ENCODE measurements at places on chromosomes 7 and 10.
A peak's percentile ranks its signal among the peaks of the same experiment; 100 is the strongest.

DNA sequence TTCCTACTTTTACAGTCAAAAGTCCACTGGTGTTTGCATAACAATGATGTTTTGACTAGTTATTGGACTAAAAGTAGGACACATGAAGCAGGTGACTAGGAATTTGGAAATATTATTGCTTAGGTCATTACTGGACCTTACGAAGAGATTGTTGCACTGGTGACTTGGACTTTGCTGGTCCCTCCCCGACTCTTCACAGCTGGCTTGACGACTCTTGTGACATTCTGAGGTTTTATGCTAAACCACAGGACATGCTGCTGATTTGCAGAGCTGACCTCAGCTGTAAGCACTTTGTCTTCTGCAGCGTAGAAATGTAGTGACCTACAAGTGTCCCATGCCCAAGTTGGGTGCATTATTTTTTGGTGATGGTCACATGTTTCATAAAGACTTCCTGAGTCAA is 21.9 kb downstream of the PCBD1 start:
- DNase-seq, result no peak

DNA sequence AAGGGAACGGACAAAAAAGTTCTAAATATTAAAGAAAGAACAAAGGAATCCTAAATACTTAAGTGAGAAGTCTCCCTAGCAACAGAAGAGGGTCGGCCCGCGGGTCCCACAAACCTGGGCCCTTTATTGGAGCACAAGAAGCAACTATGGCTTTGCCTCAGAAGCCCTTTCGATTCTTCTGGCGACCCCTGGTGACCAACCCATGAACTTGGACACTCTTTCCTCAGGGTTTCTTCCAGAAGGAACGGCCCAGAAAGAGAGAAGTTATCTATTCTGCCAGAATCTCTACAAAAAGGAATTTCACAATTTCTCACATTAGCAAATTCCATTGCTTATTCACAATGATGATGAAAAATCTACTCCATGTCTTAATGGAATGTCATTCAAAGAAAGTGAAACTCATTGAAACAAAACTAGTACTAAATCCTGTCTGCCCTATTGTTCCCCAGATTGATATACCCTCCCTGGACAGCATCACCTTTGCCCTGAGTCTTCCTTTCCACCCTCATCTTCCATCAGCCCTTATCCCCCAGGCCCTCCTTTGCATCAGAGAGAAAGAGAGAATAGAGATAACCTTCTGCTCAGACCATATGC is 43.7 kb downstream of the CPVL start:
- DNase-seq, result peak; percentile 25

- no peak for DNase-seq
Measured at GRCh38 chr7:73901231-73901822, 40.4 kb downstream of the TMEM270 start.

DNA sequence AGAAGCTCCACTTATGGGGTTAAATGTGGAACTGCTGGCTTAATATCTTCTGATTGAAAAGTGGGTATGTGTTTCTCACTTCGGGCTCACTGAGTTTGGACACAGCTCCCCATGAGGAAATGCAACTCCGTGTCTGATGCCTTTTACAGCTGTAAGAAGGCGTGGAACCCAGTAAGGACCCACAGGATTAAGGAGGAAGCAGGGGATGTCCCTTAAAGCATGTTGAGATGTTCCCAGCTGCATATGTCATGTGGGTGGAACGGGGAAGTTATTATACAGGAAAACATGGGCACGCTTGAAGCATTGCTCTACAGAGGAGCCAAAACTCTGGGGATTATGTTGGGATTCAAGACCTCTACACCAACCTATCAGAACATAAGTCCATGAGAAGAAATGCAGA is 224.4 kb downstream of the NEBL start:
- no peak for DNase-seq

GRCh38 chr10:93603023-93603422 is 2.0 kb upstream of the RBP4 start:
- DNase-seq, result no peak

DNA sequence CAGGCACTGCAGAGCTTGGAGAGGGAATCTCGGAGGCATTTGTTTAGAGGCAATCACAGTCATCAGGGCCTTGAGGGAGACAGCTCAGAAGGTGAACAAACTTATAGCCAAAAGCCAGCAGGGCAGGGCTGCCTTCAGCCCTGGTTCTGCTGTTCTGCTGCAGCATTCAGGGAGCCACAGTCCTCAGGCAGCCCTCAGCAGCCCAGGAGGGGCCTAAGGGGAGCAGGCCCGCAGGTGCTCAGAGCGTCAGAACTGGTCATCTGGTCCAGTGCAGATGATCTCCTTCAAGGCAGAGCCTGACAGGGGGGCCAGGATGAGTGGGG is 84.7 kb downstream of the ARHGAP22 start:
- DNase-seq, result no peak

DNA sequence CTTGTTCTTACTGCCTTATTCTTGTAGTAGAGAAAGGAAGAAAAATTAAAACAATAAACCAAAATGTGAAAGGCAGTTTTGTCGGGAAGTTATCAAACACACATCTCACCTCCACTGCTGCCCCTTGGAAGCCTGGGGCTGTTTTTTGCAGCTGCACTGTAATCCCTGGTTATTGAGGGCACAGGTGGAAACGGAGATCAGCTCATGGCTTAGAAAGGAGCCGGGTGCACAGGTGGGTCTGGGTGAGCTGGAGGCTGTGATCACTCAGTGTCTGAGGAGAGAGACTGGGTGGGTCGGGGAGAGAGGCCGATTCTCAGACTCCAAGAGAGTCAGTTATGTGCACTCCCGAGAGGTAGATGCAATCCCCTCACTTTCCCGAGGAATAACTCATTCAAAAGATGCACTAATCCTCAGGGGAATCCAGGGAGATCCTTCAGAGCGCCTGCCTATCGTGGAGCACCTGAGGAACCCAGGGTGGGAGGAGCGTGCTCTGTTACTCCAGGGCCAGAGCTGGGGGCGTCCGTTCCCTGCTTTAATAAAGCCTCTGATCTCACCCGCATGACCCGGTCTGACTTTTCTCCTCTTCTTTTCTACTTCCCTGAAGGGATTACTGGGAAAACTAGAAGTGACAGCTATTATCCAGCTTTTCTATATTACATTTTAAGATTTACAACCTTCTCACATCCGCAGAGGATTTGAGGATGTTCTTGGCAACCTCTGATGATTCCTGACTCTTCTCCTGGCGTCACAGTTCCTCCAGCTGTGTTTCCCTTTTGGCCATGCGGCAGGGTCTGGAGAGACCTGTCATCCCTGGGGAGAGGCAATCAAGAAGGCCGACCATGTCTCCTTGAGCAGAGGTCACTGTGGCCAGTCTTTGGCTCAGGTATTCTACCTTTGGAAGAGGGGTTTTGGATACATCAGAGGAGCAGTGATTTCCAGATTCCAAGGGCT is 82.1 kb downstream of the CAMK1D start:
- no peak for DNase-seq

- DNase-seq, result peak; percentile 57
Measured at GRCh38 chr7:906776-907157, 30.4 kb downstream of the GET4 start.

DNA sequence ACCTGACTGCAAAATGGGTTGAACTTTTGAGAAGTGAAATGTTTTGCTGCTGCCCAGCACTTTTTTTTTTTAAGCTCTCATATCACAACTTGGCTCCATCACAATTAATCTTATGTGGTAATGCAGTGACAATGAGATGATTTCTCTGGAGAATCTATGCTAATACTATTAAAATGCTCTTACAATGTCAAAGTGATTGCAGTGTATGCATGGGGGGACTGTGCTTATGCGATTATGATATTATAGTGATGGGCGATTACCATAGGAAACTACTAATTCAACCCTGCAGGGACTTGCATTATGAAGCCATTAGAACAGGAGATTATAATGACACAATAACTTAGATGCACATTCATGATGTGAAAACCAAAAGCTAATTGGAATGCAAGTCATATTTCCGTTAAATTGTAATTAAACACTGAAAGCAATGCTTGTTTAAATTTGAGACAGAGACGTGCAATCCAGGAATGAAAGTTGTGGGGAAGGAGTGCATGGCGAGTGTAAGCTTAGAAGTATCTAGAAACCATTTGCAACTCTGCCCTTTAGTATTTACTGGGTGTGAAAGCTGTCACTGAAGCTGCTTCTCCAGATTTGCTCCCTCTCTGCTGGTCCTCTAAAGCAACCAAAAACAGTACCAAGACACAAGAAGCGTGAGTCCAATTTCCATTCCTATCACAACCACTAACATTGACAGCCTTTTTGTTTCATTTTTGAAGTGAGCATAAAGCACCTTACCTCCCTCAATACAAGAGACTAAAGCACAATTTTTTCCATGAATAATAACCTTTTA is 21.6 kb downstream of the PTER start:
- no peak for DNase-seq

DNA sequence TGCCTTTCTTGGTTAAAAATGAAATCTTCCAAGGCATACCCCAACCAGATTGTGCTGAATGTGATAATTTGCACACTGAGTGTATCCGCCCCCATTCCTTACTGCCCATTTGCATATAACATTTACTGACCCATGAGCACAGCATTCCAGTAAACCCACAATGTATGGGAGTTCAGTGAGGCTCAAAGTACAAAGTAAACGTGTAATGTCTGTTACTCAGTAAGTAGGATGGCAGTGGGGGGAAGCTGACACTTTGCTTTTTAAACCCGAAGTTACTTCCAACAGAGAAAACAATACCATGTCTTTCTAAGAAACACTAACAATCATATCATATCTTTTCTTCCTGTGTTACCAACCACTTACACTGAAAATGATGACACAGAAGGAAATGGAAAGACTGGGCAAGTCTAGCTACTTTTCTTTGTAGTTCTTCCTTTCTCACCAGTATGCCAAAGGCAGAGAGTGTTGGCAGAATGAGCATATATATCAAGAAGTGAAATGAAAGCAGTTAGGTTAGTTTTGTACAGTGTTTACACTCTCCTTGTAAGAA is 27.1 kb upstream of the SOSTDC1 start:
- DNase-seq, result no peak

DNA sequence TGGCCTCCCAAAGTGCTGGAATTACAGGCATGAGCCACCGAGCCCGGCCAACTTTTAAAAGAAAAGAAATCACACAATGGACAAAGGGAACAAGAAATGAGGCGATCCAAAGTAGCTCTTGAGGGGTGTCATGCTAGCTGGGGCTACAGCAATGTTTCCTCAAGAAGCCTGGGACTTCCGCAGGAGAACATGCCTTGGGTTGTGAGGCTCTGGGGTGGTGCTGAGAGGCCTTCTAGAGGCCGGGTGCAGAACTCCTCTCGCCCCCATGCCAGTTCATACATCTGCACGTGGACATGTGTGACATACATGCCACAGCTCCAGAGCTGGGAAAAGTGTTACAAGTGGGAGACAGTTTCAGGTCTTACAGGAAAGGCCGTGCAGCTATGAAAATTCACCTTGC is 238.2 kb downstream of the SKAP2 start:
- no peak for DNase-seq

DNA sequence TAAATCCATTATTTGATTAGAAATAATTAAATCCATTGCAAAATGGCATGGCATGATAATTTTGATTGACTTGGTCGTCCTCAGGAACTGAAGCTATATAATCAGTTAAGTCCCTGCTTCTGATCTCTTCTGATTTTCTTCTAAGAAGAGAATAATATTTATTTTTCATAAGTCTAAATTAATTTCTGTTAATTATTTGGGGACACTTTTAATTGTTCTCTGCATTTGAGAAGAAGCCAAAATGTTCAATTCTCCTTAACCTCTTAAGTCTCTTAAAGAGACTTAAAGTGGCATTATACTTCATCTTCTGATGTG is 67.2 kb downstream of the CAV1 start:
- no peak for DNase-seq

- no peak for DNase-seq
Measured at GRCh38 chr10:74055383-74056049, 57.6 kb downstream of the VCL start.

GRCh38 chr10:8407501-8408021 is 353.1 kb downstream of the GATA3 start:
- DNase-seq, result no peak

DNA sequence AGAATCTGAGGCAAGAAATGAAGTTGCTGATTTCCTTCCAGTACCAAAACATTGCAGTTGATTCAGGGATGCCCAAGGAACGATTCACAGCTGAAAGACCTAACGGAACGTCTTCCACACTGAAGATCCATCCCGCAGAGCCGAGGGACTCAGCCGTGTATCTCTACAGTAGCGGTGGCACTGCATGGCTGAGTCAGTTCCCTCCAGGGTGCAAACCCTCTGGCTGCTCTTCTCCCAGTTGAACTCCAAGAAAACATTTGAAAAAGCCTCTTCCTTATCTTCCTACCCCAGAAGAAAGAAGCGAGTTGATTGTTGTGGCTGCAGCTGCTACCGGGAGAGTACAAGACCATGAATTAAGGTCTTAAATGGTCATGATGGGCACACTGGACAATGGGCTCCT is 147.1 kb upstream of the PRSS1 start:
- DNase-seq, result no peak

GRCh38 chr7:128383776-128384175 is 22.3 kb upstream of the PRRT4 start:
- DNase-seq, result no peak

GRCh38 chr10:71723311-71723710 is 3.7 kb upstream of the C10orf105 start:
- no peak for DNase-seq

Data from stimulated activated naive CD8-positive, alpha-beta T cell treated with anti-CD3 and anti-CD28 coated beads, Interleukin-15, amount 100 ng/mL, for 72 hours (primary cell).